Liver (tissue), 10 donors: ENCODE measurements at places on chromosomes 3 and 15.

DNA sequence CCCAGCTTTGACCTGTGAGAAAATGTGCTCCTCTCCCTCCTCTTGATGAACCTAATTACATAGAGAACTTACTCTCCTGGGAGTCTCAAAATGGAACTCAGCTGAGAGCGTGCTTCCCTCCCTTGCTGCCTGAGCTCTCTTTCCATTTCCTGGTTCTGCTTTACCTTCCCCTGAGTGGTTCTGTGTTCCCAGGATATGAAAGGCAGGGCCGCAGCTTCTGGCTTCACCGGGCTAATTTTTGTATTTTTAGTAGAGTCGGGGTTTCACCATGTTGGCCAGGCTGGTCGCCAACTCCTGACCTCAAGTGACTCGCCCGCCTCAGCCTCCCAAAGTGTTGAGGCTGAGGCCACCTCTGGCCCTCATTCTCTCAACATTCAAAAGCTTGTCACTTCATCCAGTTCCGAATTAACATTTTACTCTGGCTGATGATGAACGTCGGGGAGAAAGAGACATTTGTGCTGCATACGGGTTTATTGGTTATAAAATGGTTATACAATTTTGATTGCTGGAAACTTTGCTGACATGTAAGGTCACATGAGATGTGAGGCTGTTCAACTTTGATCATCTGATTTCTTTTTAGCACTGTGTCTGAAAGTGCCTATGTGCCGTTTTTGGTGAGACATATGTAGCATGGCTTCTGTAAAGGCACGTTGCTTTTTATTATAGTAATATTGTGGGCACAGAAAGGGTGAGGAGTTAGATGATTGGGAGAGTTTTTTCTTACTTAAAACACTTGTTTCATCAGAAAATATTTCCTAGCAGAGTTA is 6.6 kb downstream of the PLS1 start:
- H3K27me3 ChIP-seq: no peaks in the 10 kb centered on the region
- no peak overlapping the region for H3K27ac ChIP-seq
- H3K4me1 ChIP-seq: peaks cover 3% of the 10 kb centered on the region
- H3K4me3 ChIP-seq: no peak overlapping the region

GRCh38 chr15:33016405-33017024 is 178.0 kb downstream of the FMN1 start:
- no peak for DNase-seq
- H3K27ac ChIP-seq: no peak overlapping the region
- H3K36me3 ChIP-seq: no peaks in the 10 kb centered on the region
- no peak overlapping the region for H3K4me3 ChIP-seq
- H3K27me3 ChIP-seq: no peaks in the 10 kb centered on the region

DNA sequence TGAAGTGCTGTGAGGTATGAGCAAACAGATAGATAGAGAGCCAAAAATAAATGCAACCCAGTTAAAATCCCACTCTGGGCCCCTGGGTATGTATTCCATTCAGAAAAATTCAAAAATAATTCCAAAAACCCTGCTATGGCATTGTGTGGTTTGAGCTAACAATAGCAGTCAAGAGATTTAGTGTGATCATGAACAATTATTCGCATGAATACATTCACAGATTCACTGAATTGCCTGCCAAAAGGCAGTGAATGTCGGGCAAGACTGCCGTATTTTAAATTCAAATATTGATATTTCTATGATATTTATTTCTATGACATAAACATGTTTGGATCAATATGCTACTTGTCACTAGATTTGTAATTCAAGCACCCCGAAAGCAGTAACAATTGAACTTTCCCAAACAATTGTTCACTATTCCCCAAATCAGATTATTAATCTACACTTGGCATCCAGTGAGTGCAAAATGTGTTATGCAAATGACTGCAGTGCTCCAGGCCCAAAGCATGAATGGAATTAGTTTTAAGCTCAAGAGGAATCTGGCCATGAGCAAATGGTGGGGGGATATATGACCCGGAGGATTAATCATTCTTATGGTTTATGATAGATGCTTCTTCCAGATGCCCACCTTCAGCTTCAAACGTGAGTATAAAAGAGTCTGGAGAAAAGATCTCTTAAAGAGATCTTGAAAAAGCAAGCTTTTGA is 417.0 kb upstream of the MEIS2 start:
- H3K4me3 ChIP-seq: no peak overlapping the region
- no peak for DNase-seq
- no peaks in the 10 kb centered on the region for H3K27me3 ChIP-seq
- no peaks in the 10 kb centered on the region for H3K4me1 ChIP-seq
- H3K36me3 ChIP-seq: no peaks in the 10 kb centered on the region

DNA sequence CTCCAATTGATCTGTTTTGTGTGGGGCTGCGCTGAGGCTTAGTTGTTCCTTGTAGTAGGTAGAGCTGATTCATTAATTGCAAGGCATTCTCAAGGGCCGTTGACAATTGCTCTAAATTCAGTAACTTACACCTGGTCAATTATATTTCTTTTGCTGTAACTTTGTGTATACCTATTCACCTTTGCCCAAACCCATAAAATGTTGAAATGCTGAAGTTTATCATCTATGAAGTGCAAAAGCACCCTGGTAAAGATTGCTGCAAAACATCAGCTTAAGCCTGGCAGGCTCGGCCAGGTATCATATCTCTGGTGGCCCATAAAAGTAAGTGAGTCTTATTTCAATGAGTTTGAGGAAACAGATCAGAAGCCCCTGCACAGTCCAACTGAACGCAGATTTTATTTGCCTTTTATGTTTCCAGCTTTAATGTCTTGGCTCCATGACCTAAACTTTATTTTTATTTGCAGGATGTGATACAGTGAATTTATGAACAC is 203.6 kb upstream of the SLCO3A1 start:
- H3K36me3 ChIP-seq: no peaks in the 10 kb centered on the region
- no peak overlapping the region for H3K27ac ChIP-seq
- no peaks in the 10 kb centered on the region for H3K4me1 ChIP-seq

DNA sequence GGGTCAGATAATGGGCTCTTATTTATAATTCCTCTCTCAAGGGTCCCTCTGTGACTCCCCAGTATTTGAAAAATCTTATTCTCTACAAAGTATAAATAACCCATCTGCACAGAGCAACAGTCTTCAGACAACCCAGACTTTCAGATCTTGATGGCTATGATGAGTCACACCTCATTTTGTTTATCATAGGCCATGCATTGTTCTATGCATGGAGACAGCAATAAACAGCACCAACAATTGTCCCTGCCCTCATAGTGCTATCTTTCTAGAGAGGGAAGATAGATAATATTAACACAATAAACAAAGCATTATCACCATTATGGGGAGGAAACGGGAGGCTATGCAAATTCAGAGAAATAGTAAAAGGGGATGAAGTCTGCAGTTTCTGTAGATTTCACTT is 13.4 kb downstream of the FHIT start:
- DNase-seq: no peak
- H3K27me3 ChIP-seq: no peaks in the 10 kb centered on the region
- no peak overlapping the region for H3K4me3 ChIP-seq
- H3K4me1 ChIP-seq: peaks cover 3% of the 10 kb centered on the region

DNA sequence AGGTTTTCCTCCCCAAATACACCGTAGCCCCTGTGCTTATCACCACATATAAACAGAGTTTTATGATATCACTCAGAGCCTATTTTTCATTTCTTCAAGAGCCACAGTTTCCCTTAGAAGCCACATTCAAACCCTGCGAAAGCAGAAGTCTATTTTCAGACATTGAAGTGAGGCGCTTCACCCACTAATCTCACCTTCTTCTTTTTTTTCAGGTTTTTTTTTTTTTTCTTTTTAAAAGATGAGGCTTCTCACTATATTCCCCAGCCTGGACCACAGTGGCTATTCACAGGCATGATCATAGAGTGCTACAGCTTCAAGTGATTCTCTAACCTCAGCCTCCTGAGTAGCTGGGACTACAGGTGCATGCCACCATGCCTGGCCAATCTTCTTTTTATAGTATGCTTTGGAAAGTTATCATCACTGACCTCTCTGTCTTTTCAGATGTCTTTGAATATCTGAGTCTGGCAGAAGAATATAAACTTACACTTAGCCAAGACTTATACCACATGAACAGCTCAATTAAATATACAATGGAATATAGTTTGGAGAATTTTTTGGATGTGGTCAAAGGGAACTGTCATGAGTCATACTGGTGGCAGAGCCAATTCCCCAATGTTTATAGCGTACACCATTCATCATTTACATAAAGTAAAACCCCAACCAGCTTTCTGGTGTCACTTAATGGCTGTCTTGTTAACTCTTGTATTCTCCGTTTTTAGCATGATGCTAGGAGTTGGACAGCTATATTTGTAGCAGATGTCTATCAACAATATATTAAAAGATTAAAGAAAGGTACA is 59.7 kb upstream of the CCDC50 start:
- H3K27ac ChIP-seq: no peak overlapping the region
- H3K4me1 ChIP-seq: no peaks in the 10 kb centered on the region
- no peak for DNase-seq
- no peak overlapping the region for H3K4me3 ChIP-seq

GRCh38 chr3:7843441-7843840 is 658.2 kb upstream of the LMCD1 start:
- H3K4me3 ChIP-seq: no peak overlapping the region
- no peaks in the 10 kb centered on the region for H3K36me3 ChIP-seq
- H3K27me3 ChIP-seq: no peaks in the 10 kb centered on the region
- no peaks in the 10 kb centered on the region for H3K4me1 ChIP-seq
- DNase-seq: no peak

- H3K4me1 ChIP-seq: no peaks in the 10 kb centered on the region
- H3K27ac ChIP-seq: no peak overlapping the region
- no peaks in the 10 kb centered on the region for H3K36me3 ChIP-seq
- no peak for DNase-seq
These were observed 51.7 kb upstream of the COL8A1 start for GRCh38 chr3:99586701-99587100.

GRCh38 chr15:73602992-73603391 is 30.2 kb downstream of the NPTN start:
- no peak overlapping the region for H3K27ac ChIP-seq
- H3K4me1 ChIP-seq: no peaks in the 10 kb centered on the region
- no peaks in the 10 kb centered on the region for H3K27me3 ChIP-seq
- DNase-seq: no peak

DNA sequence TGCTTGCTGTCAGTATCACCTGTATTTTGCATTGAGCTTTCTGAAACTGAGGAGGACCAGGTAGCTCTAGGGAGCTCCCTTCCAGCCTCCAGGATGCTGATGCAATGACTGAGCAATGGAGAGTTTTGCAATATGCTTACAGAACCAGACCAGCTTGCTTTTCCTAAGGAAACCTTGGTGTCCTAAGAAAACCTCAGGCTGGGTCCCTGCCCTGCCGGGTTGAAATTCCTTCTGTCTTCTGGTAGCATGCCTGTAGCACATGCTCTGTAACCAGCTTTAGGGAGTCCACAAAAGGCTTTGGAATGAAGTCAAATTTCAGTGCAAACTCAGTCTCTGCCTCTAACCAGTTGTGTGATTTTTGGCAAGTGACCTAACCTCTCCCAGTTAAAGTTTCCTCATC is 65.8 kb upstream of the GSK3B start:
- no peaks in the 10 kb centered on the region for H3K27me3 ChIP-seq
- no peak overlapping the region for H3K4me3 ChIP-seq
- no peaks in the 10 kb centered on the region for H3K4me1 ChIP-seq
- no peak for DNase-seq
- no peak overlapping the region for H3K27ac ChIP-seq
- no peaks in the 10 kb centered on the region for H3K36me3 ChIP-seq

- H3K27ac ChIP-seq: no peak overlapping the region
- DNase-seq: no peak
- H3K36me3 ChIP-seq: no peaks in the 10 kb centered on the region
- H3K27me3 ChIP-seq: no peaks in the 10 kb centered on the region
- H3K4me1 ChIP-seq: no peaks in the 10 kb centered on the region
These were observed 23.5 kb downstream of the MYH15 start for GRCh38 chr3:108486941-108487340.

- no peak overlapping the region for H3K4me3 ChIP-seq
- H3K36me3 ChIP-seq: no peaks in the 10 kb centered on the region
- no peak for DNase-seq
These were observed 40.1 kb downstream of the TMEM44 start for GRCh38 chr3:194592798-194593752.

DNA sequence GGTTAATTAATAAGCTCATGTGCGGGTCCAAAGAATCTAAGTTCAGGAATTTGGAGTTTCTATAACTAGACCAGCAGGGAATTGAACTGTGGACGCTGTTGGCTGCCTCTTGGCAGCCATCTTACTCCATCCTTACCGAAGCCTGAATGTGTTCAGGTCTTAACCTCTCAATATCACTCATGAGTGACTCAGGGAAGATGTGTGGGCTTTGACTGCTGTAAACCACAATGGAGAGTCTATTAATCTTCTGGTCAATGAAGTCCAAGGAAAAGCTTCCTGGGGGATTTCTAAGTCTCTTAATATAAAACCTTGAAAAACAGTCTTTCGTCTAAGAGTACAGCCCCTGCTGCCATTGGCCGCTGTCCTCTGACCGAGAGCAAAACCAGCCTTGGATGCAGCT is 46.7 kb upstream of the OXTR start:
- H3K4me3 ChIP-seq: no peak overlapping the region
- H3K4me1 ChIP-seq: no peaks in the 10 kb centered on the region
- DNase-seq: no peak

DNA sequence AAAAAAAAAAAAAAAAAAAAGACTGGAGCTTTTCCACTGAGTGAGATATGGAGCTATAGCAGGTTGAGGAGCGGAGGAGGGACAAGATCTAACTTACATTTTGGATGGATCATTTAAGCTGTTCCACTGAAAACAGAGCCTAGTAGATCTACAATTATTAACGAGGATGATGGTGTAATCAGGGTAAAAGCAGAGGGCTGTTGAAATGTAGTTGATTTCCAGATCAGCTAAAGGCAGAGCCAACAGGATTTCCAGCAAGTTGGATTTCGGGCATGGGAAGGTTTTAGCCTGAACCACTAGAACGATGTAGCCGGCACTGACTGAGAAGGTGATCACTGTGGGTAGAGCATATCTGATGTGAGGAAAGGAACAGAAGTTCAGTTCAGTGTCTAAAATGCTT is 360.7 kb downstream of the EPHB1 start:
- H3K4me1 ChIP-seq: peaks cover 14% of the 10 kb centered on the region
- no peak overlapping the region for H3K4me3 ChIP-seq
- peak overlapping the region; percentile 77 for H3K27ac ChIP-seq
- DNase-seq: no peak
- H3K36me3 ChIP-seq: no peaks in the 10 kb centered on the region

DNA sequence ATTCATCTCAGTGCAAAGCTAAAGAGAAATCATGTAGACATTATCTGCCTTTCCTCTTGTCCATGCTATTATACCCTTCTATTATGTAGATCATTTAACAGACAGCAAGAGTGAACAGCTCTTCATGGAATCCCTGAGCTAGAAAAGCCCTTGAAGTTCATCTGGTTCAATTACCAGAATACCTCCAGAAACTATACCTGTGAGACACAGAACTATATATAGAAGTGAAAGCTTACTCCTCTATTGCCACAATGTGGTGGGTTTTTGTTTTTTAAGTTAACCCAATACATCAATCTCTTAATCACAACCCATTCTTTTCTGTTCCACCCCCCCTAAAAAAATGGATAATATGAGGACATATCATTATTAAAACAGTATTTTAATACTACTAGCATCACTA is 347.7 kb downstream of the PLCL2 start:
- no peak overlapping the region for H3K27ac ChIP-seq
- no peaks in the 10 kb centered on the region for H3K36me3 ChIP-seq
- no peaks in the 10 kb centered on the region for H3K27me3 ChIP-seq
- H3K4me1 ChIP-seq: no peaks in the 10 kb centered on the region
- H3K4me3 ChIP-seq: no peak overlapping the region
